ENCODE measurements at places on chromosomes 7 and 10.
A peak's percentile ranks its signal among the peaks of the same experiment; 100 is the strongest.

GRCh38 chr10:48498940-48499510, 105.8 kb downstream of the ARHGAP22 start:
- DNase-seq = no peak

GRCh38 chr10:132068431-132069121, 2.8 kb downstream of the JAKMIP3 start:
- no peak for DNase-seq

DNA sequence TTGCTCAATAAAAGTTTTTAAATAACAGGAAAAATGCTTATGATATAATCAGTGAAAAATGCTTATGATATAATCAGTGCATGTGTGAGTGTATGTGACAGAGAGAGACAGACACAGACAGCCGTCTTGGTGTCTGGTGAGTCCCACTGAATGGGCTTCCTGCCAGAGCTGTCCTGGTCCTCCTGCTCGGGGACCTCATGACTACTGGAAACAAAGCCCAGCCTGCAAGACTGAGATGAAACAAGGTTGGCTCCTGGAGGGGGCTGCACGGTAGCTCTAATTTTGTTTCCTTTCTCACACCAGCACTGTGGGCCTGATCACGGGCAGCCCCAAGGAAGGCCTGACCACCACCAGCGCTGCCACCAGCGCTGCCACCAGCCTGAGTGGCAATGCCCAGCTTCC, 57.3 kb downstream of the NRP1 start:
- no peak for DNase-seq

DNA sequence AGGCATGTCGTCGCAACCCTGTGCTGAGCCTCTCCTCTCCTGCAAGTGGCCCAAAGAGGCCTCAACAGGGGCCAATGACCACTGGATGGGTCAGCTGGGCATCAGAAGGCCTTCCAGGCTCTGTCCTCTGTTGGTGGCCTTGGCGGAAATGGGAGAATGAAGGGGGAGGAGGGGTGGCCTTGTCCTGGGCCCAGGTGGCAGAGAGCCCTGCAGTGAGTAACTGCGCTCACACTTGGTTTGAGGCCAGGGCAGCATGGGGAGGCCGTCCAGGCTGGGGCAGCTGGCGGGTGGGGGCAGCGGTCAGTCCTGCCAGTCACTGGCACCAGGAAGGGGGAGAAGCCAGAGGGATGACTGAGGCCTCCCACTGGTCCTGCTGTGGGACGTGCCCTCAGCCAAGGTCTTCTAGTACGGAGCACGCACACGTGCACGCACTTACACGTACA, 59.8 kb downstream of the LHPP start:
- DNase-seq = no peak

- peak; percentile 41 for DNase-seq
Measured at GRCh38 chr10:110212119-110213006, 5.0 kb downstream of the MXI1 start.

All from effector CD4-positive, alpha-beta T cell (primary cell).